Left lung (tissue), 14 donors: ENCODE measurements at places on chromosomes 12 and 14. TPM values are rescaled to one million over a fixed set of nuclear protein-coding genes. Genes with fewer than 3 reads are reported as not detected.

Gene CCDC177
- polyA plus RNA-seq, result not detected

Gene DAO
- polyA plus RNA-seq, result not detected

Gene ADAMTS20
- 0.10 TPM for polyA plus RNA-seq

DNA sequence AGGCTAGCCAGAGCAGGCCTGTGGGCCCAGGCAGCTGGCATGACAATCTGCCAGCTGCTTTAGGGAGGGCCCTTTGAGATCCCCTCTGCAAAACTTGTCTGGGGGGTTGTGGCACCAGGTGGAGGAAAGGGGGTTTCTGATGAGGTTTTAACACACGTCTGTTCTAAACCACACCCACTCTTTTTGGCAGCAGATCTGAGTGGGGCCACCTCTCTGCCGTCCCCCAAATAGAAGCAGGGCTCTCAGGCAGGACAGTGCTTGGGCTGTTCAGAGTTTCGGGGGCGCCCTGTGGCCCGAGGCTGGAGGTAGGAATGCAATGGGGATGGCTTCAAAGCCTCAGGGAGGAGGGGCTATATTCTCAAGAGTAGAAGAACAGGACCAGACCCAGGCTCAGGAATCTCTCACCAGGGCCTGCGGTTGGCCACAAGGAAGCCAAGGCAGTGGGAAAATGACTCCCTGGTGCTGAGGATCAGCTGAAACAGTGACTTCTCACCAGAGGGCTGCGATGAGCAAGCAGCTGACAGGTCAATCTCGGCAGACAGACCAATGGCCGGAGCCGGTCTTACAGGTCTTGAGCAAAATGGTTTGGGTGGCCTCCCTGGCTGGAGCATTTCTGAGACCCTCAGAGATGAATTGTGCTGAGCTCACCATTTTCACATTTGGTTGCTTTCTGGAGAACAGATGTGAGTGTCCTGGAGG lies 1.5 kb upstream of the KRT5 start:
- DNase-seq, result no peak

DNA sequence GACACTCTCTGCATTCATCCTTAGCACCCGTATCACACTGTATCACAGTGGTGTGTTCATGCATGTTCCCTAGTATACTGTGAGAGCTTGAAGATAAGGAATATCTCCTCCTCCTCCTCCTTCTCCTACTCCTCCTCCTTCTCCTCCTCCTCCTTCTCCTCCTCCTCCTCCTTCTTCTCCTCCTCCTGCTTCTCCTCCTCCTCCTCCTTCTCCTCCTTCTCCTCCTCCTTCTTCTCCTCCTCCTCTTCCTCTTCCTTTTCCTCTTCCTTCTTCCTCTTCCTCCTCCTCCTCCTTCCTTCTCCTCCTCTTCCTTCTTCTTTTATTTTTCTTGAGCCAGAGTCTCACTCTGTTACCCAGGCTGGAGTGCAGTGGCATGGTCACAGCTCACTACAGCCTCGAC lies 27.1 kb downstream of the DAO start:
- no peak for DNase-seq

GRCh38 chr12:63308671-63309070 lies 157.7 kb upstream of the AVPR1A start:
- no peak for DNase-seq

DNA sequence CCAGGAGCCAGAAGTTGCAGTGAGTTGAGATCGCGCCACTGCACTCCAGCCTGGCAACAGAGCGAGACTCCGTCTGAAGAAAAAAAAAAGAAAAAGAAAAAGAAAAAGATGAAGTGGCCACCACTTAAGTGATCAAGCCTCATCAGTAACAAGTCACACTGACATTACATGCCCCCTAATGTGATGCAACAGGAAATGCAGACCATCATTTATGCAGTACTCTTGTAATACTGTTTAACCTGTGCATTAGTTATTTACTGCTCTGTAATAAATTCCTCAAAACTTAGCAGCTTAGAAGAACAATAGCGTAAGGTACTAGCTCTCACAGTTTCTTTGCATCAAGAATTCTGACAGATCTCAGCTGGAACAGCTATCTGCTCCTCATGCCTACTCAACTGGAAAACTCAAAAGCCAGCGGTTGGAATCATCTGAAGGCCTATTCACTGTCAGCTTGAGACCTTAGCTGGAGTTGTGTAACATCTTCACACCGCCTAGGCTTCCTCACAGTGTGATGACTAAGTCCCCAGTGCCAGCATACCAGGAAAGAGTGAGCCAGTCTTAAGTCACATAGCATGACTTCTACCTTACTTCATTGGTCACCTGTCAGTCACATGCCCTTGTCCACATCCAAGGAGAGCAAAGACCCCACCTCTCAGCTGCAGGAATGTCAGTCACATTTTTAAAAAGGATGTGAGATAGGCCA lies 31.5 kb downstream of the EPS8 start:
- DNase-seq, result no peak

DNA sequence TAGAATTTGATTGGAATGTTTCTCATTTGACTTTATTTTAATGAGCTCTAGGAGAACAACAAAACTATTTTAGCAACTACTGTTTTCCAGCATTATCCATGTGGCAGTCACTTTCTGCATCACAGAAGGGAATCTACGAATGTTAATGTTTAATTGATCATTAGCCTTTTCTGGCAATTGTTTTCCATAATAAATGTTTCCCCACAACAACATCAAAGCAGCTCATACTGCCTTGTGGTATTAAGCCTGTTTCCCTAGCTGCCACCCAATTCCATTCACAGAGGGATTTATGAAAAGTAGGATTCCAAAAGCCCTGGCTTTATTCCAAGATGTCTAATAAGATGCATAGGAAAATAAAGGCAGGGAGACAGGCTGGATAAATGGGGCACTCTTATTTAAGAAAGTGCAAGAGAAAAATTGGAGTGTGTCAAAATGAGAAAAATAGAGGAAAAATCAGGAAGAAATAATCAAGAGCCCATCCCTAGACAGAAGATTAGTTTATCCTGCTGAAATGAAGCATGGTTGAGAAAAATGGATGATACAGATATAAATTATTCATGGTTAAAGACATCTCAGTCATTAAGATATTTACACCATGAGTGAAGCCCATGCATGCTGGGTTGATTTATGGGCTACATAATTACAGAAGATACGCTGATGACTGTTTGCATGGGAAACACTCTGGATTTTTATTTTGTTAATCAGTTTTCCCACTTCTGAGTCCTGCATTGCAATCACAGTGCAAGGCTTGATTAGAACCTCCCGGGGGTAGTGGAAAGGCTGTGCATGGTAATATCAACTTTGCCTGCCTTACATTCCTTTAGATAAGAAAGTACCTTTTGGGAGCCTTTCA lies 180.3 kb downstream of the HELB start:
- DNase-seq, result no peak
